ENCODE measurements at places on chromosomes 16 and 17.

GRCh38 chr16:27700304-27700995, 150.5 kb downstream of the KATNIP start:
- peak; percentile 3 for DNase-seq

DNA sequence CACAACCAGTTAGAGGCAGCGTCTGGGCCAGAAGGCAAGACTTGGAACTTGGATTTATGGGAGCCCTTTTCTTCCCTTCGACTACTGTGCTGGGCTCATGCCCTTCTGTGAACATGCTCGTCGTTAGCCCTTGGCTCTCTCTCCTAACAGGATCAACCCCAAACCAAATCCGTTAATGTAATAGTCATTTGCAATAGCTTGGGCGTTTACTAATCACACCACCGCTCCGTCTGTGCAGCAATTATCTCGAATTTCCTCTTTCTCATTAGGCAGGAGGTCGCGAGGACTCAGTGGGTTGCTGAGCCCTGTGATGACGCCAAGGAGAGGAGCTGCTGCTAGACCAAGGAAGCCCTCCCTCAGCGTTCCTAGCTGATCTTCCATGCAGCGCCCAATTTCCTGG, 114.7 kb downstream of the ENGASE start:
- DNase-seq: no peak

GRCh38 chr17:17913695-17914332, 58.4 kb downstream of the TOM1L2 start:
- peak; percentile 94 for DNase-seq

DNA sequence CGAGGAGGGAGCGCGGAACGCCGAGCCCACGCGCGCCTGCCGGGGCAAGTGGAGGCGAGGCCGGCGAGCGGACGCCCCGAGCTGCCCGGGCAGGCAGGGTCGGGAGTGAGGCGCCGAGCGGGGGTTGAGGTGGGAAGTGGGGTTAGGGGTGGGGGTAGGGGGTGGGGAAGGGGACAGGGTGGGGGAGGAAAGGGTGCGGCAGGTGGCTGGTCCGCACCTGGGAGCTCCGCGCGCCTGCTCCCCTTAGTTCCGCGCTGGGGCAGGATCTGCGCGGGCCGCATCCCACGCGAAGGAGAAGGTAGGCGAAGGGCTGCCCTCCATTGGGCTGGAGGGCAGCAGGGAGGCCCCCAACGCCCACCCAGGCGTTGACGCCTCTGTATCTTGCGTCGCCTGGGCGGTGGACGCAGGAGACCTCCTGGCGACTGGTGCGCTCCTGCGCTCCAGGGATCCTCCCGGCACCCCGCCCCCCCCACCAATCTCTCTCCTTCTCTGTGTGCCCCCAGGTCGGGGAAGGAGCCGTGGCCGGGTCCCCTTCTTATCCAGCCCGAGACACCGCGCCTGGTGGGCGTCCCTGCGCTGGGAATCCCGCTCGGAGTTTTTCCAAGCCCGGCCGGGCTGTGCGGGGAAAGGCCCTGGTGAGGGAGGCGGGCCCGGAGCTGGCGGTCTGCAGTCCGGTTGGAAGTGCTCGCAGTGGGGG, 51.3 kb upstream of the AMZ2 start:
- DNase-seq: peak; percentile 50

DNA sequence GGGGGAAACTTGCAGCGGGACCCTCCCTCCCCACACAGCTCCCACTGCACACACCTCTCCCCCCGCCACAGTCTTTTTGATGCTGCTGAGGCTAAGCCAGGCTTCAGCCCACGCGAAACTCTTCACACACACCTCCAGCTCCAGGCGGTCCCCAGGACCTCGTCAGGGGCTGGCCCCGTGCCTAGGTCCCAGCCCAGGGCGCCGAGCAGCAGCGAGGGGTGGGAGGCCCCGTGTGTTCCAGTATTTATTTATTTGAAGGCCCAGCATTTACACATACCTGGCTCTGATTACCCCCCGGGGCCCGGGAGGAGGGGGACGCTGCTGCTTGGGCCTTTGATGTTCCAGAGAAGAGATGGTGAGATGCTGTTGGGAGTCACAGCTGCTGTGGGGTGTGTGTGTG, 44.9 kb upstream of the DLX4 start:
- DNase-seq: no peak

DNA sequence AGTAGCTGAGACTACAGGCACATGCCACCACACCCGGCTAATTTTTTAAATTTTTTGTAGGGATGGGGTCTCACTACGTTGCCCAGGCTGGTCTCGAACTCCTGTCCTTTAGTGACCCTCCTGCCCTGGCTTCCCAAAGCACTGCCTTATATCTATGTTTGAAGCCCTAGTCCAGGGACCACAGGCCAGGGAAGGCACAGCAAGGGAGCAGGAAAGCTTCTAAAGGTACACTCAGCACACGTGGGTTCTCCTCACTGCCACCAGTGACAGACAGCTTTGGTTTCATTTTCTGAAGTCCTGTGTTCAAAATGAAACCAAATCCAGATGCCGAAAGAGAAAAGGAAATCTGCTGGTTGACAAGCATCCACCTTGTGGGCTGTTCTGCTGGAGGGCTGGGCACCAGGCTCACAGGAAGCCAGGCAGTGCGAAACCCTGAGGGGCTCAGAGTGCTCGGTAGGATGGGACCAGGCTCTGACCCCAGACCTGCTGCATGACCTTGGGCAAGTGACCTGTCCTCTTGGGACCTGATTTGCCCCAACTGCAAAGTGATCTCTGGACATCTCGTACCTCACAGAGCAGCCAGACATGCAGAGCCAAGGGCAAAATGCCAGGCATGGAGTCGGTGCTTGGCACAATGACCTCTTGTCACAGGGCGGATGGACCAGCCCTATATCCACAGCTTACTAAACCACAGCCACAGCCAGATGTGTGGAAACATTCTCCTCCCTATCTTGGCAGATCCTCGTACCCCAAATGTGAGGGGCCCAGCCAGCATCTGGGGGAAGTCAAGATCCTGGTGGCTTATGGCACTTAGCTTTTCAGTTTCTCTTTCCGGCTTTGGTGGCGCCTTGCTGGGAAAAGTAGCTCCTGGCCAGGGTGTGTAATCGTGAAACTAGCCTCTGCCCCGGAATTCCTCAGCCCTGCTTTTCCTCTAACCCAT, 2.8 kb upstream of the SOCS1 start:
- peak; percentile 30 for DNase-seq

- DNase-seq: peak; percentile 61
Measured at GRCh38 chr16:12314653-12315185, 338.2 kb downstream of the SNX29 start.

- peak; percentile 34 for DNase-seq
Measured at GRCh38 chr17:45294506-45294905, 22.3 kb downstream of the MAP3K14 start.

DNA sequence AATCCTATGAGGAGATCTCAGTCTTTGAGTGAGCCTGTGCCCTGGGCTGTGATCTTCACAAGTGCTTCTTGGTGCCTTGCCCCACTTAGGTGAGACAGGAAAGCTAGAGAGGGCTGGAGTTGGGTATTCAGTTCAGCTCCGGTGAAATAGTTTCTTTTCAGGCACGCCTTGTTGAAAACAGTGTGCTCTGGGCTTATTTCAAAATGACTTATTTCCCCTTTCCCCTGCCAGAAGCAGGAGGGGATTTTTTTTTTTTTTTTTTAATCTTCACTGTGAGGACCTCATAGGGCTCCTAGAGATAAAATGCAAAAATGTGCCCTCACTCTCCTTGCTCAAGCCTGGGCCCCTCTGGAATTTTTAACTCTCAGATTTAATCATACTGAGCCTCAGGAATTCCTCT, 27.2 kb downstream of the MOSMO start:
- DNase-seq: no peak

GRCh38 chr16:2038382-2039231, 9.0 kb downstream of the NTHL1 start:
- peak; percentile 53 for DNase-seq

- no peak for DNase-seq
Measured at GRCh38 chr17:28230011-28230410, 89.0 kb upstream of the TMEM97 start.

DNA sequence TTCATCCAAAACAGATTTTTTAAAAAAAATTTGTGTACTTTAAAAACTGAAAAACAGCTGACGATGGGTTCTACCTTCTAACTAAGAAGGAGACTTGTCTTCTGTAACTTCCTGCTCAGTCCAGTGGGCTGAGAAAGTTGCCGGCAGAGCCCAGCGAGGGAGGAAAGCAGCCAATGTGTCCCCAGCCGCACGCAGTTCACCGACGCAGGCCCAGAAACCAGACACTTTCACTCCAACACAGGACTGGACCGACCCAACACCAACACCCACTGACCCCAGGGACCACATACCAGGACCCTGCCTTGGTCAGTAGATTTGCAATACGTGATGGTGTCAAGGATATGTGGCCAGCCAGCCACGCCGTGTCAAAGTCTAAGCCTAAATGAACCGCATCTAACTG, 25.6 kb downstream of the TRAP1 start:
- no peak for DNase-seq

- no peak for DNase-seq
Measured at GRCh38 chr17:80942423-80943345, 49.0 kb upstream of the CHMP6 start.

- peak; percentile 27 for DNase-seq
Measured at GRCh38 chr17:1931844-1932579, 93.1 kb downstream of the RTN4RL1 start.

DNA sequence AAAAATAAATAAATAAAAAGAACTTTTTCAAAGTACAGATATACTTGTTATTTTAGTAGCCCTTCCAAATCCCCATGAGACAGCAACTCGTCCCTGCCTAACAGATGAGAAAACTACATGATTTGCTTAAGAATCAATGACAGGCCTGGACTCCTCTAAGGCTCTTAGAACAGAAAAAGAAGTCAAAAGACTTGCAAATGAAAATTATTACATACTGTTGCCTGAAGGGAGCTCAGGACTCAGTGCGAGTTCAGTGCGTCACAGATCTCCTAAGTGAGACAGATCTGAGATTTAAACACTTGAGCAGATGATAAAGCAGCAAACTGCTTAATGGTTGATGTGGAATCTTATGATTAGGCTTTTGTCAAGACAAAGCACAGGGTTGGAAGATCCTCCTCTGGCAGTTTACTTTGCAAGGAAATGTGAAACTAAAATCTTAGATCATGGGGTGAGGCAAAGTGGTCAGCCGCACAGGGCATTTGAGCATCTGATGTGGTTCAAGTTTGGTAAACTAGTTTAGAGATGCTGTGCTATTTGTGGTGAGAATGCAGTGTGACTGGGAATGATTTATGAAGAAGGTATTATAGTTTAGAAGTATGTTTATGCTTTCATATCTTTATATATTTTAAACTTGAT, 138.1 kb downstream of the TRIM37 start:
- no peak for DNase-seq

GRCh38 chr17:8151120-8151640, 1.0 kb downstream of the PER1 start:
- peak; percentile 96 for DNase-seq

DNA sequence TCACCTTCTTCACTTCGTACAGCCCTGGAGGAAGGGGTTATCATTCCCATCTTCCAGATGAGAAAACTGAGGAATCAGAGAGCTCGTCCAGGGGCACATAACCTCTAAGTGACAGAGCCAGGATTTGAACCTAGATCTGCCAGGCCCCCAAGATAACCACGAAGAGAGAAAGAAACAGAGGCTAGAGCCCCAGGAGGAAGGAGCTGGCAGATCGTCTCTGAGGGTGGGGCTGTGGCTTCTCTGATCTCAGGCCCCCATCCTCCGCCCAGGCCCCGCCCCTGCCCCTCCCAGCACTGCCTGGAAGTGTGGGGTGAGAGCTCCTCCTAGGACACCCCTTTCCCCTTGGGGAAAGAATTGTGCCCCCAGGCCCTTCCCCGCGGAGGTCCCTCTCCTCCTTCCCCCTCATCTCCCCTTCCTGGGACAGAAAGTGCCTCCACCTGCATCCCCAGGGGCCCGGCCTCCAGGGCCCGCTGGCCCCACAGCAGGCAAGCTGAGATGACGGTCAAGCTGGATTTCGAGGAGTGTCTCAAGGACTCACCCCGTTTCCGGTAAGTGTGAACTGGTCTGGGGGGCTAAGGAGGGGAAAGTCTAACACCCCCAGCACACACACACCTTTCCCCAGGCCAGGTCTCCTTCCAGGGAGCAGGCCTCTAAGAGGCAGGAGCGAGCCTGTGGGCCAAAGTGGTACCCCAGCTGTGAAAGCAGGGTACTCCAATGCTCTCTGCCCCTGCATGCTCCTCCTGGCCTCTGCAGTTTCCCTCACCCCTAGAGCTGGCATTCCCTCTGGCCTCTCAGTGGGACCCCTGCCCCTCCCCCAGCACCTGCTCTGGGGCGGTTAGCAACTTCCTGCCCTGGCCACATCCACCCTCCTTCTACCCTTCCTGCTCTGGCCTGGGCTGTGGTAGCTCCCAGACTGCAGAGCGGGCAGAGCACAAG, at the start of gene ACAP1:
ACAP1 (plus strand) TSS at position 290 of the 936 bp plus-strand sequence; CDS start at position 496, 206 bp downstream.
- no peak for DNase-seq
